ENCODE measurements at places on chromosomes 3 and 15.

- no peak for DNase-seq
Measured at GRCh38 chr3:191085091-191085490, 114.0 kb upstream of the OSTN start.

- DNase-seq: no peak
Measured at GRCh38 chr3:12724794-12725193, 34.3 kb downstream of the TMEM40 start.

DNA sequence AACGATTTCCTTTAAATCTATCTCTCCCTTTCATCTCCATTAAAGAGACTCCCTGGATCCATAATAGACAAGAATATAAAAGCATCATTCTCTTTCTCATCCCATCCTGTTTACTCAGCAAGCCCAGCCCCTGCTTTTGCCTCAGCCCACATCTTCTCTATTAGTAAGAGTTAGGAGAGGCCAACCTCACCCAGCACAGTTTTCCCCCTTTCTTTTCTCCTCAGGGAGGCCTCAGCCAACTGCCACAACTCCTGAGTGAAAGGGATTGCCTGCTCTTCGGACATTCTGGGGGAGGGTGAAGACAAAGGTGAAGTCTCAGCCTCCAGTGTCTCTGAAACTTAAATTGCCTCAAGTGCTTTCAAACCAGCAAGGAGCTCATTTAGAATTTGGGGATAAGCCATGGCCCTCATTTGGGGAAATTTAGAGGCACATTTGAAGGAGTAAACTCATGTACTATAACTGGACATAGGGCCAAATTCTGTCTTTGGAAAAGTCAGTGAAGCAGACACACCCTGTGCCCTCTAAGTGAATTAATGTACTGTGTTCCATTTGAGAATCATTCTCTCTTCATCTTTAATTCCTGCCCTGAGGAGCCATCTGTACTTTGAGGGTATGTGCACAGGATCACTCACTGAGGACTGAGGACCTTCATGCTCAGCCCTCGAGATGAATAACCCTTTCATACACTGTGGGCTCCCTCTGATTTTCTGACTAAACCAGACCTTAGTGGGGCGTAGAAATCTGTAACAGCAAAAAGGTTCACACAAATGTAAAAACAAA lies 82.5 kb downstream of the SOX2 start:
- no peak for DNase-seq

GRCh38 chr3:184764191-184764590 lies 47.8 kb upstream of the VPS8 start:
- DNase-seq: no peak

All from CD4-positive, alpha-beta T cell treated with Interleukin-1 beta for 1 hour (primary cell).